ENCODE measurements at places on chromosomes 3 and 15.
A peak's percentile ranks its signal among the peaks of the same experiment; 100 is the strongest.

GRCh38 chr3:145939431-145939830 is 221.6 kb downstream of the PLOD2 start:
- DNase-seq, result no peak

DNA sequence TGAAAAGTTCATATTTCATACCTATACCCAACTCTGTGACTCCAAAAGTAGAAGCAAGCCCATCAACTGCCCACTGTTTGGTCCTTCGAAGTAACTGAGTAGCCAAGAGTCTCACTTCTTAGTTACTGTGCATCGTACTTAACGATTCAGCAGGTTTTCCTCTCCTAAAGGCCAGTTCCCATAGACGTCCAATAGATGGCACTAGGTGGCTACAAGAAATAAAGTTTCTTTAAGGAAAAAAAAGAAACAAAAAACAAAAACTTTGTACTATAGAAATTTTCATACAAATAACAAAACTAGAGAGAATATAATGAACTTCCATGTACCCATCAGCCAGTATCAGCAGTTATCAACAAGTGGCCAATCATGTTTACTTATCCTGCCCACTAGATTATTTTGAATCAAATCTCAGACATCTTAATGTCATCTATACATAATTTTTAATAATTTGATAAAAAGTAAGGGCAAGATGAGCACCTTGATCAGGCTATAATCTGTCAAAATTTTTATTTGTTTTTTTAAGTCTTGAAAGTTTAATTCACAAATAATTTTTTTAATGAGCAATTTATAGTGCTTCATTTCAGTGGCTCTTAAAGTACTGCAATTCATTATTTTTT is 63.8 kb upstream of the ACP3 start:
- DNase-seq, result no peak

DNA sequence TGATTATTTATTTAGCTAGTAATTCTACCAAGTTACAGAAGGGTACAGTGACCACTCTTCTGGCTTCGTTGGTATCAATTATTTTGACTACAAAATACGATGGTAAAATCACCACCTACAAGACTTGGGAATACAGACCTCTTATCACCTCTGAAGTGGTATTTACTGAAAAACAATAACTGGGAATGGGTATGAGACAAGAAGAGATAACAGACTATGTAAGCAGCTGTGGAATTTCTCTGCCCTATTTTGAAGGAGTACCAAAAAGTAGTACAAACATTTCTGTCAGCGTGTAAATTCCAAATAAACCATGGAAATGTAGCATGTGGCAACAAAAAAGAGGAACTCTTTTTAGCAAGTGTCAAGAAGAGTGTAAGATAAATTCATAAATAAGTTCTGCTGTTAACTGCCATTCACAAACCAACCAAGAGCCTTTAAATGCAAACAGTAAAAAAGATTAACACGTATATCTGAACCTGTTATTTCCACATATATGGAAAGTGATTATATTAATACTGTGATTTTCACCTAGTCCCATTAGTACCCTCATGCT is 77.0 kb upstream of the SLC12A8 start:
- DNase-seq, result no peak

GRCh38 chr15:93018574-93018973 is 70.4 kb downstream of the RGMA start:
- DNase-seq, result no peak

- DNase-seq, result no peak
Observed at GRCh38 chr3:112136046-112136445, 3.0 kb upstream of the GCSAM start.

GRCh38 chr3:23153436-23153835 is 49.7 kb upstream of the UBE2E2 start:
- no peak for DNase-seq

DNA sequence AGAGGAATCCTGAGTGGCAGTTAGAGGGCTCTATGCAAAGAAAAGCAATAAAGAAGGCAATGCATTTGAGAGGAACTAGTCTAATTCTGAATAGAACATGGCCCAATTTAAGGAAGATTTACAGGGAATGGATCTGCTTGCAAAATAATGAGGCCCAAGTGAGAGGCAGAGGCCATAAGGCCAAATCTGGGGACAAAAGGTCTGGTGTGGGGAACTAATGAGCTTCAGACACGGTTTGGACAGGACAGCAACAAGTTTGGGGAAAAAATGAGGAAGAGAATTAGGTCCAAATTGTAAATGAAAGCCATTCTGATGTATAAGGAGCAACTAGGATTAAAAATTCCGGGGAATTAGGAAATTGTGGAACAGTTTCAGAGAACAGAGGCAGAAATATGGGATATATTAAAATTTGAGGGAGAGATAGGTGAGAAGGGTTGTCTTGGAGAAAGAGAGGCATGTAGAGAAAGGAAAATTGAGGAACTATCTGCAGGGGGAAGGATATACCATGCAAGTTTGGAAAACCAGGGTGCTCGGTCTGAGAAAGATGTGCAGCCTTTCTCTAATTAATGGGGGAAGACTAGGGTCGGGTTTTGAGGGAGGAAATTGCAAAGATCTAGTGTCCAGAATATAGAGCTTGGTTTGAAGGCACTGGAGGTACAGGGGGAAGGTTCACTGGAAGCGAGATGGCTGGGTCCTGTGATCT is 73.8 kb downstream of the RBPMS2 start:
- DNase-seq, result no peak

DNA sequence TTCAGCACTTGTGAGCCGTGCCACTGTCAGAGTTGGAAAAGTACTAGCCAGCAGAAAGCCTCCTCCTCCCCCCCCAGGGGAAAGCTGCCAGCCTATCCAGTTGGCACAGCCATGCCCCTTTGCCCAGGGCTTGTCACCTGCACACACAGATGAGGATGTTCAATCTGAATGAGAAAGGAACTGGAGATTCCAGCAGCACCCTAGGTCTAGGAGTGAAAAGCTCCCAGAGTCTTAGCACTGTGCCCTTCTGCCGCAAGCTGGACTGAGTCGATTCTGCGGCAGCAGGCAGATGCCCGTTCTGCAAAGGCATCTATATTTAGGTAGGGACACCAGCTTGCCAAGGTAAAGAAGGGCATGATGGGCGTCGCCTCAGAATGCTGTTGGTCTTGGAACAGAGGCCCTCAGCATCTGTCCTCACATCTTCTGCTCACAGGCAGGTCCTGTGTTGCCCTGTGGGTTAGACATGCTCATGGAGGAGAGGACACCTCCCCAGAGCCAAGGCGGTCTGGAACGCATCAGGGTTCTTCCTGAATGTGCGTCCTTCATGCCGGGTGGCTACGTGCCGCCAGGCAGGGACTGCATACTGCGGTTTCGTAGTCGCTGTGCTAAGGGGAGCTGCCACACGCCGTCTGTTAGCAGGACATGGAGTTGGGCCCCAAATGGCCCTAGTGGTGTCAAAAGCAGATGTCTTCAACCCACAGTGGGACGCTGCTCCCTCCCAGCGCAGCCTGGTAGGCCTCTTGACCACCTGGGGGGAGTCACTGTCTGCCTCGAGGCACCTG is 109.5 kb downstream of the VGLL4 start:
- no peak for DNase-seq

DNA sequence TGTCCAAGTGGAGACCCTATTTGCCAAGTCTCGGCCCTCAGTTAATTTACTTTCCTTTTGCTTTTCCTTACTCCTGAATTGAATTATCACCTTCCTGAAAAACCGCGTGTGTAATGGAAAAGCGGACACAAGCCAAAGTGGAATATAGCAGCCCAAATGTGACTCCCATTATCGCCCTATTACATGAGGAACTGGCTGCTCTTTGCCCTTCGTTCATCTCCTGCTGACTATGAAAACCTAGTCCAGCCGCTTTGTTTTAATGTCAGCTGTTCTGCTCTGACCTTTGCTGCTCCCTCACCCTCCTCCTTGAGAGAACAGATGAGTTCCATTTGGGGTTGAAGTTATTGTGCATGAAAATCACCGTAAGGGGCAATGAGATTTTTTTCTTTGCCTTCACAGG is 632.7 kb upstream of the SUCLG2 start:
- no peak for DNase-seq

DNA sequence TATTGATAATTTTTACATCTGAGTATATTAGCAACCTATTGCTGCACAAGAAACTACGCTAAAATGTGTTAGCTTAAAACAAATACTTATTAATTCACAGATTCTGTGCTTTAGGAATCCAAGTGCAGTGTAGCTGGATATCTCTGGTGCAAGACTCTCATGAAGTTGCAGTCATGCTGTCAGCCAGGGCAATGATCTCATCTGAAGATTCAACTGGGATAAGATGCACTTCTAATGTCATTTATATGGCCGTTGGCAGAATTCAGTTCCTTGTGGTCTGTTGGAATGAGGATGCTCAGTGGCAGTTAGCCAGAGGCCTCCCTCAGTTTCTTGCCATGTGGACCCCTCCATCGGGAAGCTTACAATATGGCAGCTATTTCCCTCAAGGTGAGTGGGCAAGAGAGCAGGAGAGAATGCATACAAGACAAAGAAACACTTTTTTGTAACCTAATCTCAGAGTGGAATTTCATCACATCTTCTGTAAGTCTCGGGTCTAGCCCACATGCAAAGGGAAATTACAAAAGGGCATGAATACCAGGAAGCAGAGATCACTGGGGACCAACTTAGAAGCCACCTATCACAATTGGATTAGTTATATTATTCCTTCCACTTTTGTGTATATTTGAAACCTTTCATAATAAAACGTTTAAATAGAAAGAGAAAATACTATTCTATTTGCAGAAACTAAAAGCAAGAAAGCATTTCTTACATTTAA is 61.6 kb downstream of the DPH6 start:
- no peak for DNase-seq

- no peak for DNase-seq
Observed at GRCh38 chr15:63452552-63453136, 51.7 kb upstream of the USP3 start.

GRCh38 chr3:53045518-53046170 is at the start of gene SFMBT1:
Gene SFMBT1, minus strand, starts transcription at chr3:53046073. Its CDS starts 76,945 bp downstream, at chr3:52969128.
- peak; percentile 79 for DNase-seq

DNA sequence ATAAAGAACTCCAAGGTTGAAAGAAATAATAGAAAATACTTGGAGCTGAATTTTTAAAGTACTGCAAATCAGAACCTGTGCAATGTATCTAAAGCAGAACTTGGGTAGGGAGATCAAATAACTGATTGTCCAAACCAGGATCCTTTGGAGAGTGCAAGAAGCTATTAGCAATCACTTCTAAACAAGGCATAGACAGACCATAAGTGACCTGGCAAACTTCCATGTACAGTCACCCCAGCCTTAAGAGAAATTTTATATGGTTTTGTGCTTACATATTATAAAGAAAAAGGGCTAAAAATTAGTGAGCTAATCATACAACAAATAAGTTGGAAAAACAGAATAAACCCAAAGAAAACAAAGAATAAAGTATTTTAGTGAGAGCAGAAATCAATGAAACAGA is 35.2 kb downstream of the ETV5 start:
- DNase-seq, result no peak

GRCh38 chr15:38252481-38253350 is at the start of gene SPRED1:
Gene SPRED1, plus strand, starts transcription at chr15:38252836. Its CDS starts 350 bp downstream, at chr15:38253186.
- DNase-seq, result no peak
